ENCODE measurements at places on chromosomes 13 and 19. TPM values are rescaled to one million over a fixed set of nuclear protein-coding genes. Genes with fewer than 3 reads are reported as not detected.
A peak's percentile ranks its signal among the peaks of the same experiment; 100 is the strongest.

GRCh38 chr13:65159803-65160202 is 2070.3 kb downstream of the PCDH9 start:
- H3K4me3 ChIP-seq, result no peak overlapping the region
- no peaks in the 10 kb centered on the region for H3K27me3 ChIP-seq
- H3K4me1 ChIP-seq, result no peaks in the 10 kb centered on the region
- no peak overlapping the region for H3K27ac ChIP-seq

The RELB gene
- total RNA-seq, result 43.8 TPM

- DNase-seq, result no peak
- H3K4me3 ChIP-seq, result peak overlapping the region; percentile 72
- no peak overlapping the region for H3K27ac ChIP-seq
Measured at GRCh38 chr19:33794683-33795369, 1.8 kb upstream of the KCTD15 start.

The ZNF582 gene
- 1.8 TPM for total RNA-seq

- H3K36me3 ChIP-seq, result no peaks in the 10 kb centered on the region
- no peak overlapping the region for H3K27ac ChIP-seq
- no peak for DNase-seq
- H3K4me1 ChIP-seq, result no peaks in the 10 kb centered on the region
- H3K4me3 ChIP-seq, result no peak overlapping the region
Measured at GRCh38 chr13:109856350-109856749, 70.0 kb upstream of the IRS2 start.

- no peak overlapping the region for H3K27ac ChIP-seq
- no peak for DNase-seq
- peaks cover 30% of the 10 kb centered on the region for H3K27me3 ChIP-seq
Measured at GRCh38 chr19:50548191-50549058, 19.8 kb downstream of the LRRC4B start.

The SIGLEC6 gene
- not detected for total RNA-seq

The SERPINE3 gene
- not detected for total RNA-seq

The A1BG gene
- total RNA-seq, result 2.9 TPM

The NPAS1 gene
- not detected for total RNA-seq

Measured in activated CD4-positive, alpha-beta T cell treated with anti-CD3 and anti-CD28 coated beads for 36 hours (primary cell).